ENCODE measurements at places on chromosomes 6 and 20. TPM values are rescaled to one million over a fixed set of nuclear protein-coding genes. Genes with fewer than 3 reads are reported as not detected.

Gene MPC1
- total RNA-seq: 10.7 TPM

Gene MYMX
- total RNA-seq: not detected

Gene CYP39A1
- total RNA-seq: 0.95 TPM

Gene CST4
- 16.1 TPM for total RNA-seq

Gene ZKSCAN8
- 6.9 TPM for total RNA-seq

DNA sequence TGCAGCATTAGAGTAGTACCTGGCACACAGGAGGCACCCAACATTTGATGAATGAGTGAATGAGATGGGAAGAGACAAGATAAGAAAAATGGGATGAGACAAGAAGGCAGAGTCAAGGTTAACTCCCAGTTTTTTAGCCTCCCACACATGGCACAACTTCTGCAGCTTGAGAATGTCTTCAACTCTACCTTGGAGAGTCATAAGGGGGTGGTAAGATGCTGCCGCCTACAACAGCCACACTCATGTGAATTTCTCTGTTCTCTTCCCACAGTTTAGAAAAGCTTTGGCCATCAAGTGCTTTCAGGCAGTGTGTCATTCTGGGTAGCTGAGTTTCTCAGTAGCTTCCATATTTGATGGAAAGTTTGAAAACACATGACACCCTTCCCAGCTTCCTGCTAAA lies 19.5 kb upstream of the GPR6 start:
- no peak for DNase-seq

- no peak for DNase-seq
These were observed 50.3 kb downstream of the CD40 start for GRCh38 chr20:46168438-46168837.

DNA sequence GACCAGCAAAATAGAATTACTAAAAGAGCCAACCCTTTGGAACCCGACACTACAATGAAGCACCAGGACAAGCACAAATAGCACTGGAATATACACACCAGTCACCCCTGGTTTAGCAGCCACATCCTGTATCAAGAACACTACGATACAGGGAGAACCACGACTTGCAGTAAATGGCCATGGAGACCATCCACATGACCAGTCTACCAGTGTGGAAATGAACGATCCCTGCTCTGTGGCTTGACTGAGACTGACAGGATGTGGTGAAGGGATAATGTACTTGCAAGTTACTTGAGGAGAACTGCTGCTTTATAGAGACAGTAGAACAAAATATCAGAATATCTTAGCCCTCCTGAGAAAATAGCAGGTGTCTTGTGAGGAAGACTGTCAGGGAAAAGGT lies 169.6 kb downstream of the COL9A1 start:
- DNase-seq: no peak

- no peak for DNase-seq
These were observed 98.8 kb upstream of the NXT1 start for GRCh38 chr20:23251779-23252178.

DNA sequence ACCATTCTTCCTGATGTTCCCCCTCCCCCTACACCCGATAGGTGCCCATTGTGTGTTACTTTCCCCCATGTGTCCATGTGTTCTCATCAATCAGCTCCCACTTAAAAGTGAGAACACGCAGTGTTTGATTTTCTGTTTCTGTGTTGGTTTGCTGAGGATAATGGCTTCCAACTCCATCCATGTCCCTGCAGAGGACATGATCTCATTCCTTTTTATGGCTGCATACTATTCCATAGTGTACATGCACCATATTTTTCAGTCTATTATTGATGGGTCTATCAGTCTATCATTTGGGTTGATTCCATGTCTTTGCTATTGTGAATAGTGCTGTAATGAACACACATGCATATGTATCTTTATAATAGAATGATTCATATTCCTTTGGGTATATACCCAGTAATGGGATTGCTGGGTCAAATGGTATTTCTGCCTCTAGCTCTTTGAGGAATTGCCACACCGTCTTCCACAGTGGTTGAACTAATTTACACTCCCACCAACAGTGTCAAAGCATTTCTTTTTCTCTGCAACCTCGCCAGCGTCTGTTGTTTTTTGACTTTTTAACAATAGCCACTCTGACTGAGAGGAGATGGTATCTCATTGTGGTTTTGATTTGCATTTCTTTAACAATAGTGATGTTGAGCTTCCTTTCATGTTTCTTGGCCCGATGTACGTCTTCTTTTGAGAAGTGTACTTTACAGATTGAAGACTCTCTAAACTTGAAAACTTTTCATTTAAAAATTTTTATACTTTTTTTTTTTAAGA lies 41.0 kb upstream of the GCNT2 start:
- DNase-seq: no peak

GRCh38 chr6:321158-321438 lies 28.8 kb downstream of the DUSP22 start:
- DNase-seq: no peak

DNA sequence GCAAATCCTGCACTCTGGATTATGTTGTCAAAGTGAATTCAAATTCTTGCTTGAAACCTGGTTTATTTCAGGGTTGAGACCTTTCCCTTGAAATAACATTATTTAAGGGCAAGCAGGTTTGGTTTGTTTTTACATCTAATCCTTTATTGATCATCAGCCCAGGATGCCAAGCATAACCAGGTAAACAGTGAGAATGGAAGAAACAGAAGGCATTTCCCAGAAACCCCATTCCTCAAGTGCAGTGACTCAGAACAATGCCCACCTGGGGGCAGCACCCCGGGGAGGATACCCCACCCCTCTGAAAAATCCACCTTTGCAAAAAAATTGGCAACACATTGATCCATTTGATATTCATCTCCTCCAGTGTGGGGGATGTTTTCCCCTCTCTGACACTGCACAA lies 32.5 kb downstream of the POFUT1 start:
- no peak for DNase-seq

- DNase-seq: peak; percentile 99
These were observed at the start of gene CDS2 for GRCh38 chr20:5126512-5127203. CDS2 (plus strand) TSS chr20:5127008; CDS start chr20:5127093, 85 bp downstream.

DNA sequence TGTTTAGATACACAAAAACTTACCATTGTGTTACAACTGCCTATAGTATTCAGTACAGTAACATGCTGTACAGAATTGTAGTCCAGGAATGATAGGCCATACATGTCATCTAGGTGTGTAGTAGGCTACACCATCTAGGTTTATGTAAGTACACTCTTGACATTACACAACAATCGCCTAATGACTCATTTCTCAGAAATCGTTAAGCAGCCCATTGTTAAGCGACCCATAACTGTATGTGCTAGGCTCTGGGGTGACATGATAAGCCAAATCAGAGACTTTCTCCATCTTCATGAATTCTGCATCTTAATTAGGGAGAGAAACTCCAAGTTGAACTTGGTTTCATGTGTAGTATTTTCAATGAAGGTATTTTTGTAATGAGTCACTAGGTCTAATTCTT lies 17.2 kb downstream of the STK35 start:
- DNase-seq: no peak

- no peak for DNase-seq
These were observed 3.5 kb downstream of the GATA5 start for GRCh38 chr20:62472138-62472940.

DNA sequence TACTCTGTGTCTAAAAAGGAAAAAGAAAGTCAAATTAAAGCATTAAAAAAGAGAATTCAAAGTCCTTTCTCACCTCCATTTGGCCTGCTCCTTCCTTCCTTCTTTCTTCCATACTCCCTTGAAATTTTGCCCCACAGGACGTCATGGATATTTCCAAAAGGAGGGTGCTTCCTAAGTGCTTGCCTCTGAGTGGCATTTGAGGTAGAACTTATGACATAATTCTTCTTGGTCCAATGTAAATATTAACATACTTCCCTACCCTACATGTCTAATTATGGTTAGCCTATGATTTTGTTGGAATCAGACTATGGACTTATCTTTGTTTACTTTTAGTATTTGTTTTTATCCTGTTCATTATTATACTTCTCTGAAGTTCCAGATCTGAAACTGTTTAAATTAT lies 132.3 kb downstream of the PFDN4 start:
- DNase-seq: no peak

- peak; percentile 77 for DNase-seq
These were observed 128.0 kb downstream of the RIN2 start for GRCh38 chr20:19885939-19886660.

- DNase-seq: no peak
These were observed 392.4 kb downstream of the TAF4 start for GRCh38 chr20:61673152-61673847.

- DNase-seq: no peak
These were observed 9.3 kb downstream of the RAET1E start for GRCh38 chr6:149888659-149889058.

DNA sequence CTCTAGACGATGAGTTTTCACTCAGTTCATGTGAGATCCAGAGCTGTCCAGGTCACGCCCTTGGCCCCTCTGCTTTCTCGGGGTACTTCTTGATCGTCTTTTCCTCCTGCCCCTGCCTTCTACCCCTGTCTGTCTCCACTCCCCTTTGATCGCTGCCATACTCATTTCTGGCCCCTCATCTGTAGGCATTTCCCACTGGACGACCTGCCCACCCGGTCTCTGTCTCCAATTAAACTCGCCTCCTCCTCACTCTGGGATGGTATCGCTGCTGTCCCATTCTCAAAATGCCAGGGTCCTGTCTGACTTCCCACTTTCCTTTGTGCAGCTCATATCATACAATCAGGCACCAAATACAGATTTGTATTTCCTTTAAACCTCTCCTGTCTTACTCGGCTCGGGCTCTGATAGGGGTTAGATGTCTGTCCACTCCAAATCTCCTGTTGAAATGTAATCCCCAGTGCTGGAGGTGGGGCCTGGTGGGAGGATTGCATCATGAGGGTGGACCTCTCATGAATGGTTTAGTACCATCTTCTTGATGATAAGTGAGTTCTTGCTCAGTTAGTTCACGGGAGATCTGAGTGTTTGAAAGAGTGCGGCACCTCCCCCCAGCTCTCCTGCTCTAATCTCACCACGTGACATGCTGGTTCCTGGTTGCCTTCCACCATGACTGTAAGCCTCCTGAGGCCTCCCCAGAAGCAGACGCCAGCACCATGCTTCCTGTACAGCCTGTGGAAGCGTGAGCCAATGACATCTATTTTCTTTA lies 3.5 kb upstream of the SYNJ2 start:
- DNase-seq: no peak

DNA sequence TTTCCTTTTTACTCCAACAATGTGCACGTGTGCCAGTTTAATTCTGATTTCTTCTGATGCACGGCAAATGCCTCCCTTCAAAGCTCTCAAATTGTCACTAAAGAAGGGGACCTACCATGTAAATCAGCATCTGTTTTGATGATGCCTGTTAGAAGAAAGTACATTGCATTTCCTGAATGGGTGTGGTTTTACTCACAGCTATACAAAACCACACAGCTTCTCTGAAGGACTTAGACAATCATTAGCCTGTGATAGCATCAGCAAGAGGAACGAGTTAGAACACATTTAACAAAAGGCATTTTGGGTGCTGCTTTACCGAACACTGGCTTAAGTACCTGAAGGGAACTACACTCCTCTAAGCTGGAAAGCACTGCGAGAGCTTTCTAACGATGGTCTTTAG lies 109.4 kb downstream of the ATXN1 start:
- DNase-seq: peak; percentile 55

DNA sequence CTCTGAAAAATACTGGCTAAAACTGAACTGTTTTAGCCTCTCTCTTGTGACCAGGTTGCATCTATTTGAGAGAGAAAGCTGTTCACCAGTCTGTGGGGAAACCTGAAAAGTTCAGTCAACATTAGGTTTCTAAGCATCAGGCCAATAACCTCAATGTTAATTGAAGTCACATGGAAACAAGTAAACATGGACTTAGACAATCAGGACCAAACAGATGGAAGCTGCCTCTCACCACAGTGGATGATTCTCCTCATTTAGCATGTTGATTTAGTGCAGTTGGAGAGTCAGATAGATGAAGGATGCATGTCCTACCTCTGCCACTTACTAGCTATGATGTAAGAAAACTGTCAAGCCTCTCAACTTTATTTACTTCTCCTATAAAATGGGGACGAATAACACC lies 18.2 kb downstream of the SCGN start:
- DNase-seq: no peak

DNA sequence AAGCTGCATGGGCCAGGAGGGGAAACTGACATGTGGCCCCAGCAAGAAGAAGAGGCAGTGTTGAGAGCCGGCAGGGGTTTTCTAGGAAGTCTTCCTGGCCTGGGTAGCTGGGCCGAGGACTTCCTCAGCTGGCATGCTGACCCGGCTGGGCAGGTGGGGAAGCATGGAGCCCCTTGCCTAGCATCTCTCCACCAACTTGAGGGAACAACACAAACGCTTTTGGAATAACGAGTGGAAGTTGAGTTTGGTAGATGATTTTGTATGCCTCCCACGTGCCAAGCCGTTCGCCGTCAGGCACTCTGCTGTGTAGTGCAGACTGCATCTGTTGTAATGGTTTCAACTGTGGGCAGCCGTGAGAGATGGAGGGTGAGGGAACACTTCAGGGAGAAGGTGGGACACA lies 7.3 kb downstream of the TMEM181 start:
- DNase-seq: no peak

DNA sequence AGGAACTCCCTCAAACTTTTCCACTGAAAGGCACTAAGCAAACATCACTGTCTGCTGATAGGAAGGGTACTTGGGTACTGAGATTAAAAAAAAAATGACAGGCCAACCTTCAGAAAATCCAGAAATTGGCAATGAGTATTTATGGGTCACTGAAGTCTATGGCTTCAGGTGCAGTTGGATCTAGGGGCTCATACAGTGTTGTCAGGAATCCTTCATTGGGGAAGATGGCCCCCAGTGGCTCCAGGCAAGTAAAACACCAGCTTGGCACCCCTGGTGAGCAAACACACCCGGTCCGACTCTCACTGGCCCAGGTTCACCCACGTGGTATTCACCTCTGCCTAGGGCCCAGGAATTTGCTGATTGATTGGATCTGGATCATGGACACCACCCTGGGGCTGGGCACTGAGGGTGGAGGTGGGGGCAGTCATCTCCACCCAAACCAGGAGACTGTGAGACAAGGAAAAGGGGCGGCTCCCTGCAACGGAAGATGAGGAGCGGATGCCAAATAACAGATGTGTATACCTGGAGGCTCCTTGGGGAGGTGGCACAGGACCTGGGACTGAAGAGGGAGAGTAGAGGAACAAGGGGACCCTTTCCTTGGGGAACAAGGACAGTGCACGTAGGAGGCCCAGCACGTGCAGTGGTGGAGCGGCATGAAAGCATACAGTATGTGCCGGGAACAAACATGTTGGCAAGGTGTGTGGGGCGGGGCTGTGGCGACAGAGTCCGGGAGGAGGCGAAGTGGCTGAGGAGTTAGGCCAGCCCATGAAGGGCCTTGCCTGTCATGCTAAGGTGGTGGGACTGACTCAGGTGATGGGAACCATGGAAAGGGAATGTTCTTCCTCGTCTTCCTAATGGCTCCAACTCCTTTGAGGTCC lies 4.7 kb downstream of the SLC2A10 start:
- no peak for DNase-seq

DNA sequence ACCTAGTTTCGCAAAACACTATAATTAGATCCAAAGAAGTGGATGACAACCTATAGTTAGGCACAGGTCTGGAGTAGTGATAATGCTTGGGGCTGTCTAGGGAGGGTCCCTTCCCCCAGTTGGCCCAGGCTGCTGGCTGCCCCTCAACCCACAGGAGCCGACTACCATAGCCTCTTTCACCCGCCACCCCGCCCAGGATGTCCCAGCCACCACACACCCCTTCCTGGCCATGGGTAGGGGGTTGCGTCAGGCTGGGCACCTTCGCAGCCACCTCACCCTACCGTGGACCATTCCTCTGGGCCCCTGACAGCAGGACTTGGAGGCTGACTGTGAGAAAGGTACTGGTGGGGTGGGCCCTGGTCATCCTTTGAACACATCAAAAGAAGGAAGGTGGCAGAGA lies 8.5 kb downstream of the TFEB start:
- DNase-seq: no peak

GRCh38 chr20:63364801-63365585 lies 3.8 kb upstream of the CHRNA4 start:
- DNase-seq: no peak

GRCh38 chr6:56399672-56400263 lies 152.4 kb upstream of the COL21A1 start:
- DNase-seq: peak; percentile 98
